H1 (cell line): ENCODE measurements at places on chromosomes 13 and 19.

GRCh38 chr13:24564881-24565280, 52.3 kb upstream of the PARP4 start:
- no peak for DNase-seq

- DNase-seq: no peak
These were observed 9.8 kb upstream of the DACT3 start for GRCh38 chr19:46670813-46671212.

DNA sequence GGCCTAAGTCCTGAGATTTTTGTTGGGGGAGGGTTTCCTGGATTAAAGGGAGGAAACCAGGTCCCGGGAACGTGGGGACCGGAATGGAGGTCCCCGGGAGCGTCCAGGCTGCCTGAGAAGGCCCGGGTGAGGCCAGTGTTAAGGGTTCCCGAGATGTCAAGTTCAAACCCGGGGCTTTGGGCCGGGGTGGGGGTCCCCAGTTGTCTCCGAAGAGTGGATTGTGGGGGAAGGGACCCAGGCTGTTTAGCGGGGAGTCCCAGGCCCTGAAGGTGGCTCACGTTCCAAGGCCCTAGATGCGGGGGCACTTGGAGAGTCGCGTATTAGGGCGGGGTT, 262 bp downstream of the COX7A1 start:
- no peak for DNase-seq

DNA sequence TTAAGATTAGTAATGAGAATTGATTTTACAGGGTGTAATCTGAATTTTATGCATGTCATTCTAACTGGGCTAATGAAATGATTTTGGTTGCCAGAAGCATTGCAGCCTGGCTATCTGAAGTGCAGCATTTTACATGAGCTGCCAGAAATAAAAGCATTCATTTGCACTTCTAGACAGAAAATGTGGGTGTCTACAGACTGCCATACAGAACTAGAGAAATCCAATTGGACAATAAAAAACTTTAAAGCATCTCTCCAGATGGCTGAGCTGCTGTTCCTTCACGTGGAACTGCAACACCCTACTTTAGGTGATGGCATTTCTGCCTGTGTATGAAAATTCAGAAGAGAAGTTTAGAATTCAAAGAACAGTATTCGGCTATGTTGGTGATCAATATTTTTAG, 450.1 kb upstream of the SLITRK1 start:
- DNase-seq: no peak

DNA sequence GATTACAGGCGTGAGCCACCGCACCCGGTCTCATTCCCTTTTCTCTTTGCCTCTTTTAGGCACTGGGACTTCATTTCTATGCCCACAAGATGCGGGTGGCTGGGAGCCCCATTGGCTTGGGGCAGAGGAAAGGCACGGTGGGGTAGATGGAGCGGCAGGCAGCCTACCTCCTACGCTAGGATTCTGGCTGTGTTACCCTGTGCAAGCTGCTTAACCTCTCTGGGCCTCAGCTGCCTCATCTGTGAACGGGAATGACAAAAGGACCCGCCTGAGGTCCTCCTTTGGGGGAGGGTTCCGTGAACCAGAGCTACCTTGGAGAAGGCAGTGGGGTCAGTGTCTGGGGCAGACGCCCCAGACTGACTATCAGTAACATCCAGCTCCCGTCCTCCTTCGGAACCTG, 9.3 kb upstream of the LINGO3 start:
- DNase-seq: no peak

DNA sequence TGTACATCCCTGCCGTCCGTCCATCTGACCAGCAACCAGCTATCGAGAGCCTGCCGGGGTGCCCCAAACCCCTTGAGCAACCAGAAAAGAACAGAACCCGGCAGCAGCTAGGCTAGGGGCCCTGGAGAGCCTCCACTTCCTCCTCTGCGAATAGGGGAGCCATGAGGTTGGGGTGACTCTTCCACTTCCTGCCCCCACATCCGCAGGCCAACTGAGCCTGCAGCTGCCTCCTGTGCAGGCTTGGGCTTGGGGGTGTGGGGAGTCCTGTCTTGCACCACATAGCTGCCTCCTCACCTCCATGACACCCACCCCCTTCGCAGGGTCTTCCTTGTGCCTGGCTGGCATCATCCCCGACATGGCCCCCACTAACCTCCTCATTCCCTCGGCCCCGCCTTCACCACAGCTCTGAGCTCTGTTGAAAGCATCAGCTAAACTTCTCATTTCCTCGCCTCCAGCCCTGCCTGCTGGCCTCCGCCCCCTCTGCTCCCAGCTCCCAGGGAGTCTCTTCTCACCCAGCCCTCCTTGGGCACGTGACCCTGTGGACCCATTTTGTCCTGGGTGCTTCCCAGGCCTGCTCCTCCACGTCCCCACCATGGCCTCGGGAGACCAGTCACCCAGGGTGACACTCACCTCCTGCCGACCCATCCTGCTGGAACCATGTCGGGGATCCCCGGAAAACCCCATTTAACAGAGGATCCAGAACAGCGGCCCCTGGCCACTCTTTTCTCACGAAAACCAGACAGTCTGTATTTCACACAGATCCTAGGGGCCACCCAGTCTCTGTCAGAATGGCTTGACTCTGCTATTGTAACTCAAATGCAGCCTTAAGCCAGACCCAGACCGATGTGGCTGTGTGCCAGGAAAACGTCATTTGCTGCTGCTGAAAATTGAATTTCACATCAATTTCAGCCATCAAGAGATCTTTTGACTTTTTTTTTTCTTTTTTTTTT, 50.4 kb downstream of the MYO9B start:
- no peak for DNase-seq

GRCh38 chr13:20144141-20144850, 16.6 kb downstream of the GJA3 start:
- peak; percentile 39 for DNase-seq

- DNase-seq: no peak
These were observed 1660.3 kb downstream of the EFNB2 start for GRCh38 chr13:104875038-104875754.

DNA sequence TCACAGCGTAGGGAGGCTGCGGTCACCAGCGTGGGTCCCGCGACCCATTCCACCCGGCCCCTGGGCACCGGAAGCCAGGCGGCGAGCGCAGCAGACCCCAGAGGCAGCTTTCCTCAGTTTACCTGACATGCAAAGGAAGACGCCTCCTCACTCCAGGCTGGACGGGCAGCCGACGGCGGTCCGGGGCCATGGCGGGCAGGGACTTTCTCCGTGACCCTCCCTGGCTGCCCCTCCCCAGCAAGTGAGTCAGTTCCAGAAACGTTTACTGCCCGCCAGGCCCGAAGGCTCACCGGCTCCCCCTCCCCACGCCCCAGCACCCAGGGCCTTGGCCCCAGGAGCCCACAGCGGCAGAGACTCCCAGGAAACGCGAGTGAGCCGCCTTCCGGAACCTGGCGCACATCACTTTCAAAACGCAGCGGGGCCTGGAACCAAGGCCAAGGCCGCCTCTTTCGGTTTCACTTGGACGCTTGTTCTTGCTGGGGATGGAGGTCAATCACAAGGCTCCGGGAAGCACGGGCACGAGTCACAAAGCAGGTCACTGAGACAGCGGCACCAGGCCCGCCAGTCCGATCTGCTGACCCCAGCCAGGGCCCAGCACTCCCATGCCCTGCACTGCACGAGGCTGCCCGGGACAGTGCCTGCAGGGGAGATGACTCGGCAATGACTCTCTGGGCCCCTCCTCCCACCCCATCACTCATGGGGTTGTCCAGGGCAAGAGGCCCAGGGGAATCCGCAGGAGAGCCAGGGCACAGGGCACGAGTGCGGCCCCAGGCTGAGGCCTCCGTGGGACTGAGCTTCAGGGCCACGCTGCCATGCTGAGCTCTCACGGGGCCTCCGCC, 5.3 kb downstream of the SBNO2 start:
- DNase-seq: no peak

- no peak for DNase-seq
These were observed 2.7 kb upstream of the NOP53 start for GRCh38 chr19:47742634-47743033.

- no peak for DNase-seq
These were observed 40.3 kb downstream of the RCBTB2 start for GRCh38 chr13:48492470-48493065.

GRCh38 chr13:44273991-44274770, 99.4 kb upstream of the SERP2 start:
- DNase-seq: no peak

DNA sequence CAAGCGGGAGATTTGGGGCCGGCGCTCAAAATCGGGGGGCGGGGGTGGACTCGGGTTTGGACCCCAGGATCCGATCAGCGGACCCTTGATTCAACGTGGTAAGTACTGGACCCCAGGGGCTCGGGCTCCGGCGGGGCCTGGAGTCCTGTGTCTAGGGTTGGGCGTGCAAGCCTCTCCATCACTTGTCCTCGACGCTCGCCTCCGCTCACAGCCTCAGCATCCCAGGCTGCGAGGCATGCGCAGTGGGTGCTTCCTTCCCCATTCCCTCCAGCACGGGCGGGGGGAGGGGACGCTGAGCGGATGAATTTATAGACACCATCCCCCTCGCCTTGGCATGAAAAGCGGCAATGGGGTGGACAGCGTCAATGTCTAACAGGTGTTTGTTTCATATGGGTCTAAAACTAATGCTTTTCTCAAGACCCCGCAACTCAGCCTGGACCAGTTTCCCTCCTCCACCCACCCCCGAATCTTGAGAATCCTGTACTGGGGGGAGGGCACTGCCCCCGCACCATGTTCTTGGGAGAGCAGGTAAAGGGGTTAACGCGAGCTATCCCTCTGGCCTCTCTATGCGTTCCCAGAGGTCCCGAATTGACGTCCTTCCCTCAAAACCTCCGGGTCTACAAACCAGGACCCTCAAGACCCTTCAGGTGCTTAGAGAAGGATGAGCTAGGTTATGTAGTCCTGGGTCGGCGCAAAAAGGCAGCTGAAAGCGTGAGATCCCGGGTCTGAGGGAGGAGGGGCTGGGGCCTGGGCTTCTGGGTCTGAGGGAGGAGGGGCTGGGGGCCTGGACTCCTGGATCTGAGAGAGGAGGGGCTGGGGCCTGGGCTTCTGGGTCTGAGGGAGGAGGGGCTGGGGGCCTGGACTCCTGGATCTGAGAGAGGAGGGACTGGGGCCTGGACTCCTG, 579 bp downstream of the CPT1C start:
- DNase-seq: peak; percentile 84

DNA sequence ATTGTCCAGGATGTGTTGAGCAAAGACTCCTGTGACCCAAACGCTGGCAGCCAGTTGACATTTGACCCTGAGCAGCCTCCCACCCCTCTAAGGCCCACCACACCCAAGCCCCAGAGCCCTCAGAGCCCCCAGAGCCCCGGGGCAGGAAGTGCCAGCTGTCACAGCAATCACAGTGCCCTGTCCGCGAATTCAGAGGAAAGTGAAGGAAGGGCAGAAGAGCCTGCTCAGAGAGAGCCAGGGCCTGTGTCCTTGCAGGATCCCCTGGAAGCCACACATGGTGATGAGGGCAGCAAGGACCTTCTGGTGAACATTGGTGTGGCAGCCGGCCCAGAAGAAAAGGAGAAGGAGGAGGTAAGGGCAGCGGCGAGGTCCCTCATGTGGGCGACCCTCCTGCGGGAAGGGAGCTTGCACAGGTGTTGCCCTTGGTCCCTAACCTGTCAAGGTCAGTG, 63.7 kb downstream of the SPATA13 start:
- no peak for DNase-seq

GRCh38 chr13:36207672-36208071, 6.7 kb downstream of the SOHLH2 start:
- DNase-seq: no peak

DNA sequence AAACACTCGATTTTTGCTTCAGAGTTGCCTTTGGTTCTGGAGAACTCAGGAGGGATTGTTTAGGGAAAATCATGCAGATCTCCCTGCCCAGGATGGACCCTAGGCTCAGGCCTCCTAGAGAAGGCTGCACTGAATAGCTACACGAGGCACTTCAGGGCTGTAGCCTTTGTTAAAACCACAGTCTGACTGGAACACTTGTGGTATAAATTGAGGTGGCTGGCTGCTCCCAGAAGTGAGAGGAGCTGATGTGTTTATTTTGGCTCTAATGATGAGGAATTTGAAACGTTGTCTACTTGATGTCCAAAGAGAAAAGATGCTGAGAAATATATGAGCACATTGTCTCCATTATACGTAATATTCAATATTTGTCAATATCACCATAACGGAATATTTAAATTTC, 762.1 kb upstream of the ARGLU1 start:
- DNase-seq: no peak

GRCh38 chr13:78680115-78680561, 21.2 kb upstream of the OBI1 start:
- no peak for DNase-seq

DNA sequence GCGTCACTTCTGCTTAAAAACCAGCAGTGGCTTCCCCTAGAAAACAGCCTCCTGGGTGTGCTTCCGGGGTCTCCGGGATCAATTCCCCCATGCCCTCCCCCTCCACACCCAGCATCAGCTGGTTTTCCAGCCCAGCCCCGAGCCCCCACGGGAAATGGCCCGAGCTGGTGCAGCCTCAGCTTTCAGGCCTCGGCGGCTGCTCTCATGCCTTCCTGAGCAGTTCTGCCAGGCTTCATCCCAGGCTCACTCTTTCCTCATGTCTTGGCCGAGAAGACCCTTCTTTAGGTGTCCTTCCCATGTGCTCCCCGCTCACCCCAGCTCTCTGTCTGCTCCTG, 103.1 kb upstream of the RNF113B start:
- no peak for DNase-seq

DNA sequence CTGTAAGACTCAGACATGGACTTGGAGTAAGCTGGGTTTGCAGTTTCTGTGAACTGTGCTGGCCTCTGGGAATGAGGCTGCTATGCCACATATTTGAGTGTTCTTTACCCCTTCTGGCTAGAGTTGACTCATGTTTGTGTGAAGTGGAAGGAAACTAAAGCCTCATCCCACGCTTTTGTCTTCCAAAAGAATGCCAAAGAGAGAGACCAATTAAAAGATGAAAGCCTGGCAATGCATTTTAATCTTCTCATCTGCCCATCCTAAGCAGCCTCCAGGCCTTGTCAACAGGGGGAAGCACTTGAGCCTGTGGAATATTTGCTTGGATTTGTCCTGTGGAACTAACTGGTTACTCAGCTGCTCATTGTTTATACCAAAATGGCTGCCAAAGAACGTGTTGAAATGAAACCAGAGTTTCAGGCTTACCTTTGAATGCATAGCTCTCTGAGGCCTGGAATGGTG, 49.1 kb downstream of the LMO7 start:
- no peak for DNase-seq

DNA sequence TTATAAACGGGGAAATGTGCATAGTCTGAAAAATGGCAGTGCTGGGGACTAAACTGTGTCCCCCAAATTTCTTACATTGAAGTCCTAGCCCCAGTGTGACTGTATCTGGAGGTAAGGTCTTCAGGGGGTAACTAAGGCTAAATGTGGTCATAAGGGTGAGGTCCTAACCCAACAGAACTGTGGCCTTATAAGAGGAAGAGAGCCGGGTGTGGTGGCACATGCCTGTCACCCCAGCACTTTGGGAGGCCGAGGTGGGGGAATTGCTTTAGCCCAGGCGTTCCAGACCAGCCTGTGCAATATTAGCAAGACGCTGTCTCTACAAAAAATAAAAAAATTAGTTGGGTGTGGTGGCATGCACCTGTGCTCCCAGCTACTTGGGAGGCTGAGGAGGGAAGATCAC, 17.8 kb downstream of the PROZ start:
- DNase-seq: no peak

GRCh38 chr13:48526286-48526685, 6.6 kb downstream of the RCBTB2 start:
- no peak for DNase-seq
